Panc1 (cell line): ENCODE measurements at places on chromosomes 4 and X. TPM values are rescaled to one million over a fixed set of nuclear protein-coding genes. Genes with fewer than 3 reads are reported as not detected.

The APEX2 gene
- 32.3 TPM for total RNA-seq

The TEX13D gene
- not detected for total RNA-seq

The RHOXF2 gene
- not detected for total RNA-seq

The ENOPH1 gene
- total RNA-seq, result 34.7 TPM

The AFF2 gene
- 0.05 TPM for total RNA-seq

The MGARP gene
- total RNA-seq, result 2.3 TPM

The MCF2 gene
- 0.31 TPM for total RNA-seq

The HTN3 gene
- not detected for total RNA-seq

The MAPK10 gene
- 0.85 TPM for total RNA-seq

The GPM6B gene
- total RNA-seq, result not detected

The CXCL6 gene
- 0.33 TPM for total RNA-seq

The CCNB3 gene
- 0.64 TPM for total RNA-seq

- H3K27ac ChIP-seq, result no peak overlapping the region
- no peaks in the 10 kb centered on the region for H3K4me1 ChIP-seq
- H3K27me3 ChIP-seq, result peaks cover 2% of the 10 kb centered on the region; the same call in 1 of the 2 replicates
- no peak overlapping the region for H3K4me3 ChIP-seq
- peak; percentile 41 for DNase-seq
These were observed 130.4 kb upstream of the RADX start for GRCh38 chrX:106481341-106481740.

- no peak overlapping the region for H3K27ac ChIP-seq
- no peak for DNase-seq
- H3K4me3 ChIP-seq, result no peak overlapping the region
These were observed 10.2 kb downstream of the ARAF start for GRCh38 chrX:47571215-47571614.

- H3K36me3 ChIP-seq, result no peaks in the 10 kb centered on the region
- H3K4me3 ChIP-seq, result no peak overlapping the region
- H3K27ac ChIP-seq, result no peak overlapping the region
- H3K27me3 ChIP-seq, result no peaks in the 10 kb centered on the region
These were observed 67.7 kb downstream of the INPP4B start for GRCh38 chr4:142778430-142778829.

DNA sequence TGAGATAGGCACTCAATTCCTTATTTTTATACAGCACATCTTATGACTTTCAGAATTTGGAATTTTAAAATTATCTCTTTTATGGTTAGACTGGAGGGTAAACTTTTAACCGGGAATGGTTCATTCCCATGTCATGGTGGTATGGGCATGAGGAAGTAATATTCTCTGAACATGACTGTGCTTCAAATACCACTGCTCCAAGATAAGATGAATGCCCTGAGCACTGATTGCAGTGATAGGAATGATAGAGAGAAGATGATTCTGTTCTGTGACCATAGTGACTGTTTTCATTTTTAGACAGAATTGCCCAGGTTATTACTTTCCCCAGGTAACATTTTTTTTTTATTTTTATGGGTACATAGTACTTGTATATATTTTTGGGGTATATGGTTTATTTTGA is 187.4 kb downstream of the ATOH1 start:
- H3K27me3 ChIP-seq, result no peaks in the 10 kb centered on the region
- no peak overlapping the region for H3K27ac ChIP-seq
- no peak overlapping the region for H3K4me3 ChIP-seq
- H3K4me1 ChIP-seq, result no peaks in the 10 kb centered on the region

DNA sequence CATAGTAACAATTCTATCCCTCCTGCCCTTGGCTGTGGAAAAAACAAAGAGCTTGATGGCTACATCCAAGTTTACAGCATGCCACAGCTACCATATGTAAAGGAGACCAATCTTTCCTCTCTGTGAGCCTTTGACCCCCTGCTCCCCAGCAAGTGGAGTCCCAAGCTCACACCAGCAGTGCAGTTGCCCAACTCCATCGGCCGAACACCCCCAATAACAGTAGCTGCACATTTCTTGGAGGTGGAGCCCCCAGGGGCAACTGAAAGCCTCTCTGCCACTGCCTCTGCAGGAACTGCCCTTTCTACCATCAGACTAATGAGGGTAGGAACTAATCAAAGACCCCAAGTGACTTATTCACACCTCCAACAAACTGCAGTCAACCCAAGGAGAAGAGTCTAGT is 81.0 kb upstream of the TCEAL2 start:
- no peaks in the 10 kb centered on the region for H3K36me3 ChIP-seq
- H3K4me1 ChIP-seq, result no peaks in the 10 kb centered on the region
- H3K27me3 ChIP-seq, result no peaks in the 10 kb centered on the region
- no peak overlapping the region for H3K4me3 ChIP-seq
- no peak overlapping the region for H3K27ac ChIP-seq

DNA sequence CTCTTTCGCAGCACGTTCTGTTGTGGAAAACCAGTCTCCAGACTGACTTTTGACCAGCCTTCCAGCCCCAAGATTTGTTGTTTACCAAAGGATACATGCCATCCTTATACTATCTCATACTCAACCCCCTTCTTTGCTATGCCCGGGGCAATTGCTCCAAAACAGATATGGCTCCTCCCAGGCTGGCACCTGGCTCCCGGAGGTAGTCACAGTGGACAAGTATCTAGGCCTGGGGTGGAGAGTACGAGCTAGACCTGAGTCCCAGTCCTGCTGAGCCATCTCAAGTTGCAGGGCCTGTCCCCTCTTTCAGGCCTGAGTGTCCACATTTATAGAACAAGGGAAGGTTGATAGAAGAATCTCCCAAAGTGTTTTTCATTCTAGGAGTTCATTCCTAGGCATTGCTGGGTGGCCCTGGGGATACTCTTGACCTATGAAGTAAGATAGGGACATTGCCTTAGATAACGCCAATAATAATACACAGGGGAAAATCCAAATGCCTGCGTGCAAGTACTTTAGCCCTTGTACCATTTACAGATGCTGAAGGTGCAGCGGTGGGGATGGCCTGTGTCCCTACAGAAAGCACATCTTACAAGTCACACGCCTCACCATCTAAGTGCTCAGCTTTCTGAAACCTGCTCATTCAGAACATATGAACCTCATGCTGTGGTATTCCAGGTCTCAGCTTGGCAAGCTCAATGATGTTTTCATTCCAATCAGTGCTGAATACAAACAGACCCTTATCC is 136.7 kb upstream of the MAMLD1 start:
- H3K4me1 ChIP-seq, result no peaks in the 10 kb centered on the region
- H3K36me3 ChIP-seq, result no peaks in the 10 kb centered on the region
- H3K27me3 ChIP-seq, result no peaks in the 10 kb centered on the region; the same call in 1 of the 2 replicates
- H3K4me3 ChIP-seq, result no peak overlapping the region
- H3K27ac ChIP-seq, result no peak overlapping the region
- no peak for DNase-seq

DNA sequence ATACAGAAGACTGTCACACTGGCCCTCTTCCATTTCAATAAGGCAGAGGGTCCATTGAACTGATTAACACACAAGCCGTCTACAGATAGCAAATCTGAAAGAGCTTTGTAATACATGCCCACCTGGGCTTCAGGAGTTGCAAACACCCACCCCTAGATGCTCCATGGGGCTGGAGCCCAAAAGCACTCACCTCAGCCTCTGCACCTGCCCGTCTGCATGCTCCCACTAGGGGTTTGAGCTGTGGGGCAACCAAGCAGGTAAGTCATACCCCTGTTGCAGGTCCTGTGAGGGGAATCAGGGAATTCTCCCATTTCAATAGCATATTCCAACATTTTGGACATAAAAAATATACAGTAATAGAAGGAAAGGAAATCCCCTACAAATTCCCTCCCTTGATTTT is 243.0 kb upstream of the KCNIP4 start:
- H3K4me1 ChIP-seq, result no peaks in the 10 kb centered on the region
- no peak overlapping the region for H3K4me3 ChIP-seq
- no peaks in the 10 kb centered on the region for H3K36me3 ChIP-seq
- H3K27ac ChIP-seq, result no peak overlapping the region
- no peak for DNase-seq
- H3K27me3 ChIP-seq, result no peaks in the 10 kb centered on the region

GRCh38 chr4:1735215-1735614 is 13.9 kb downstream of the TACC3 start:
- no peak overlapping the region for H3K4me3 ChIP-seq
- H3K27ac ChIP-seq, result no peak overlapping the region
- peaks cover 9% of the 10 kb centered on the region; the same call in 1 of the 2 replicates for H3K36me3 ChIP-seq
- no peak for DNase-seq

GRCh38 chrX:31845003-31845402 is 773.2 kb upstream of the FTHL17 start:
- H3K4me3 ChIP-seq, result no peak overlapping the region
- no peaks in the 10 kb centered on the region for H3K27me3 ChIP-seq
- H3K27ac ChIP-seq, result no peak overlapping the region
- H3K4me1 ChIP-seq, result no peaks in the 10 kb centered on the region
- no peaks in the 10 kb centered on the region for H3K36me3 ChIP-seq

- H3K27me3 ChIP-seq, result no peaks in the 10 kb centered on the region
- H3K4me3 ChIP-seq, result peak overlapping the region; percentile 82
- no peak for DNase-seq
- peaks cover 50% of the 10 kb centered on the region for H3K4me1 ChIP-seq
- H3K27ac ChIP-seq, result peak overlapping the region; percentile 94
These were observed 181.9 kb downstream of the AFAP1 start for GRCh38 chr4:7757501-7758471.

GRCh38 chr4:153408932-153409331 is 57.2 kb upstream of the TMEM131L start:
- DNase-seq, result no peak
- H3K4me3 ChIP-seq, result no peak overlapping the region
- H3K36me3 ChIP-seq, result no peaks in the 10 kb centered on the region; the same call in 1 of the 2 replicates
- no peaks in the 10 kb centered on the region for H3K4me1 ChIP-seq
- H3K27me3 ChIP-seq, result no peaks in the 10 kb centered on the region
- H3K27ac ChIP-seq, result no peak overlapping the region

DNA sequence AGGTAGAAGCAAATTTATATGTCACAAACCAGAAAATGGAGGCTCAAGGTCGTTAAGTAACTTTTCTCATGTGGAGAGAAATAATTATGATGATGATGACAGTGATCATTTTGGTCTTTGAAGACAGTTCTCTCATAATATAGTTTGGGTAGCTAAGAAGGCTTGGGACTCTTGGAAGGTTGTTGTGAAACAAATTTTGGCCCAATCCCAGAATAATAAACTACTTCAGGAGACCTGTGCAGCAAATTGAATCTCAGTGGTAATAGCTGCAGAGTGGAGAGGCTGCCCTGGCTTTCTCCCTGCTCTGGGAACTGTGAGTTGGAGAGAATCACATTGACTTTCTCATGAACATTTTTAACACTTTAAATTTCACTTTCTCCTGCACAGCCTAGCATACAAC is 217.2 kb upstream of the BOD1L1 start:
- no peak overlapping the region for H3K4me3 ChIP-seq
- H3K36me3 ChIP-seq, result no peaks in the 10 kb centered on the region
- no peaks in the 10 kb centered on the region for H3K4me1 ChIP-seq
- H3K27ac ChIP-seq, result no peak overlapping the region

DNA sequence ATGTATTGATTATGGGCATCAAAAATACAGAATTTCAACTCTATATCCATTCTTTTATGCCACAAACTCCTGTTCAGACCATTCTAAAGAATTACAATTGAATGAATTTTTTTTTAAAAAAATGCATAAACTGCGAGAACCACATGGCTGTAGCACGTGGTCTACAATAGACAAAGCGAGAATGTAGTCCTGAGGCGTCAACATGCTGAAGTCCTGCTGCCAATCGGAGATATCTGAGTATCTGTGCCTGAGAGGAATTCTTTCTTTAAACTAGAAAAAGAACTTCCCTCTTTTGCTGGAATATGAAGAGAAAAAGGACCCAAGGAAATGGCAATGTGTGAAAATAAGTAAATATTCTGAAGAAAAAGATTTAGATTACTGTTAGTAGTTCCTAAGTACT is 105.7 kb downstream of the CDS1 start:
- peak overlapping the region; percentile 63; the same call in 1 of the 2 replicates for H3K27ac ChIP-seq
- H3K36me3 ChIP-seq, result peaks cover 5% of the 10 kb centered on the region; the same call in 1 of the 2 replicates
- H3K4me1 ChIP-seq, result peaks cover 20% of the 10 kb centered on the region
- DNase-seq, result no peak

GRCh38 chrX:132858018-132858417 is 100.4 kb downstream of the HS6ST2 start:
- no peaks in the 10 kb centered on the region for H3K4me1 ChIP-seq
- DNase-seq, result no peak
- no peaks in the 10 kb centered on the region for H3K36me3 ChIP-seq
- H3K27me3 ChIP-seq, result no peaks in the 10 kb centered on the region
- H3K27ac ChIP-seq, result no peak overlapping the region
- H3K4me3 ChIP-seq, result no peak overlapping the region

- H3K27me3 ChIP-seq, result no peaks in the 10 kb centered on the region
- no peak for DNase-seq
- no peaks in the 10 kb centered on the region; the same call in 1 of the 2 replicates for H3K36me3 ChIP-seq
- H3K27ac ChIP-seq, result peak within 1 kb of the TSS; percentile 69
- H3K4me1 ChIP-seq, result peaks cover 14% of the 10 kb centered on the region
These were observed at the start of gene PPP3CA for GRCh38 chr4:101347267-101347556. PPP3CA (minus strand) TSS chr4:101347526.

DNA sequence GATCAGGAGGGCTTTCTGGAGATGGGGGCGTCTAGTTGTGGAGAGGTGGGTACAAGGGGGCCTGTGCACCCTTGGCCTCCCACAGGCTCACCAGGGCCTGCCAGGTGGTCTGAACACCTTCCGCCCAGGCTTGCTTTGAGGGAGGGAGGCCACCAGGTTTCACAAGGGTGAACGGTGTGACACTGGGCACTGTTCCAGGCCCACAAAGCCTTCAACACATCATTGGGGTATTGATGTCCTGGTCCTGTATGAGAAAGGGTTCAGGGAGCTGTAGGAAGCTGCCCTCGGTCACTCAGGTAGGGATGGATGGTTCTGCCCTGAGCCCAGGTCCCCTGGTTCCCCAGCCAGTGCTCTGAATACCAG is 6.0 kb downstream of the HTRA3 start:
- no peaks in the 10 kb centered on the region; the same call in 1 of the 2 replicates for H3K27me3 ChIP-seq
- DNase-seq, result no peak
- no peak overlapping the region for H3K4me3 ChIP-seq
- H3K27ac ChIP-seq, result no peak overlapping the region
- peaks cover 4% of the 10 kb centered on the region; the same call in 1 of the 2 replicates for H3K4me1 ChIP-seq

DNA sequence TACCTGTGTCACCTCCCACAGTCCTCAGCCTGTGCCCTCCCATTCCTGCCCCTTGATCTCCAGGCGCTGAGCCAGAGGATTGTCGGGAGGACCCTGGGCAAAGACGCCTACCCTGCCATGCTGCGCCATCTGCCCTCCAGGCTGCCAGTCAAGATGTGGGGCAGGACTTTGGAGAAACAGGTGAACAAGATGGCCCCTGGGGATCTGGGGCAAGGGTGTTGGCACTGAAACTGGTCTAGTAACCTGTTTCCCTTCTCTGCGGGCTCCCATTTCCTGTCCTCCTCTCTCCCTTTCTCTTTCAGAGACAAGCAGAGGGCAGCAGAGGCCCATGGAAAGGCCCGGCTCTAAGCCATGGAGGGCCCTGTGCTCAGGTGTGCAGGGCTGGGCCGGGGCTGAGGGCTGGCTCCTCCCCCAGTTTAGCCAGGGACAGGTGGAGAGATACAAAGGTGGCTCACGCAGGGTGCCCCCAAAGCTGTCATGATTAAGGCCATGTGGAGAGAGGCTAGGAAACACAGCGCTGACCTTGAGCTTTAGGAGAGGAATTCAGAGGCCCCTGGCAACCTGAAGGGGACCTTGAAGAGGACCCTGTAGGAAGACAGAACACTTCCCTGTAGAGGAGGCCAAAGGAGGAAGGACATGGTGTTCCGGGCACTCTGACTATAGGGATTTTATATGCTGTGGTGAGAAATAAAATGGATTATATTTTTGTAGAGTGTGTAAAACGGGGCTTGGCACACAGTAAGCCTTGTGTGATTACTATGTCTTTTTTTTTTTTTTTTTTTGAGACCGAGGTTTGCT is at the start of gene GLOD5:
Gene GLOD5 (plus strand): TSS at position 74 of the 798 bp plus-strand sequence. CDS start 44 bp downstream, at position 118.
- DNase-seq, result no peak
- H3K4me1 ChIP-seq, result no peaks in the 10 kb centered on the region
- H3K4me3 ChIP-seq, result no peak within 1 kb of the TSS
- H3K36me3 ChIP-seq, result no peaks in the 10 kb centered on the region

GRCh38 chr4:6351246-6352000 is 81.8 kb downstream of the WFS1 start:
- H3K36me3 ChIP-seq, result no peaks in the 10 kb centered on the region
- DNase-seq, result no peak
- no peaks in the 10 kb centered on the region for H3K27me3 ChIP-seq
- H3K4me1 ChIP-seq, result no peaks in the 10 kb centered on the region
